ENCODE measurements at places on chromosomes 11 and 22. TPM values are rescaled to one million over a fixed set of nuclear protein-coding genes. Genes with fewer than 3 reads are reported as not detected.
A peak's percentile ranks its signal among the peaks of the same experiment; 100 is the strongest.

DNA sequence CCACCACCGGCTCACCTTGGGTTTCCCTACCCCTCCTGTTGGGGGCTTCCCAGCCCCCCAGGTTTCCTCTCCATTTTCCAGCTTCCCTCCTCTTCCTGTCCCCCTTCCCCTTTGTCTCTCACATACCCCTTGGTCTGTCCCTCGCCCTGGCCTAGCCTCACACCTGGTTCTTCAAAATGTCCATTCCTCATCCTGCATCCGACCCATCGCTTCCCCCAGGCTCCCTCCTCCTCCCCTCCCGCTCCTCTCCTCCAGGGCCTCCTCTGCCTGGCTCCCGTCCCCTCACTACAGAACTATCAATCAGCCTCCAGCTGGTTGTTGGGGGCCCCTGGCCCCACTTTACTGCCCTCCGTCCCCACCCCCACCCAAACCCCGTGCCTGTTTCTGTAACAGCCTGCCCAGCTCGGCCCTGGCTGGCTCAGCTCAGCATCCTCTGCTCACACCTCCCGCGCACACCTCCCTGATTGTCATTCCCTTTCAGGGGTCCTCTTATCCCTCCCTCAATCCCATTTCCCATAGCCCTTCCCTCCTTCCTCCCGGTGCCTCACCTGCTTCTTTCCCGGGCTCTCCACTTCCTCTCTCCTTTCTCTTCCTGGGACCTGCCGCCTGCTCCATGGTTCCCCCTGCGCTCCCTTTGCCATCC is 1.2 kb downstream of the CNIH2 start:
- peaks cover 23% of the 10 kb centered on the region for H3K4me1 ChIP-seq
- peak overlapping the region; percentile 89 for H3K4me3 ChIP-seq
- H3K36me3 ChIP-seq, result no peaks in the 10 kb centered on the region
- H3K27me3 ChIP-seq, result peaks cover 15% of the 10 kb centered on the region
- H3K27ac ChIP-seq, result peak overlapping the region; percentile 82
- no peak for DNase-seq

DNA sequence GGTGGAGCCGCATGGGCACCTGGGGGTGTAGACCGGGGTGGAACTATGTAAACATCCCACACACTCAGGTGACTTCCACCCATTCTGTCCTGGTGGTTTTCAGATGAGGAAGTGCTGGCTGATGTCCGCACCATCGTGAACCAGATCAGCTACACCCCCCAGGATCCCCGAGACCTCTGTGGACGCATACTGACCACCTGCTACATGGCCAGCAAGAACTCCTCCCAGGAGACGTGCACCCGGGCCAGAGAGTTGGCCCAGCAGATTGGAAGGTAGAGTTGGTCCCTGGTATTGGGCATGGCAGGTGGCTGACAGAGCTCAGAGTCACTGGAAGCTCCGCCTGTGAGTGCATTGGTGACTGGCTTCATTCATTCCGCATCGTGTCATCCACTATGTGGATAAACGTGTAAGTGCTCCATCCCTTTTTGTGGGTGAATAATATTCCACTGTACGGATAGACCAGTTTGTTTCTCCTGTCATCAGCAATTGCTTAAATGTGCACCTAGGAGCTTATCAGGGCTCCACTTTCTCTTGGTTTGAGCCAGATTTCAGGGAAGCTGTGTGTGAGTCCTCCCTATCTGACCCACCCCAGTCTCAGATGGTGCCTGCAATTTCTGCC is 29.9 kb downstream of the NADSYN1 start:
- H3K27me3 ChIP-seq, result peaks cover 5% of the 10 kb centered on the region
- no peak for DNase-seq
- H3K4me1 ChIP-seq, result peaks cover under 1% of the 10 kb centered on the region
- peaks cover 40% of the 10 kb centered on the region for H3K36me3 ChIP-seq

SLC22A6 gene
- total RNA-seq, result not detected

DNA sequence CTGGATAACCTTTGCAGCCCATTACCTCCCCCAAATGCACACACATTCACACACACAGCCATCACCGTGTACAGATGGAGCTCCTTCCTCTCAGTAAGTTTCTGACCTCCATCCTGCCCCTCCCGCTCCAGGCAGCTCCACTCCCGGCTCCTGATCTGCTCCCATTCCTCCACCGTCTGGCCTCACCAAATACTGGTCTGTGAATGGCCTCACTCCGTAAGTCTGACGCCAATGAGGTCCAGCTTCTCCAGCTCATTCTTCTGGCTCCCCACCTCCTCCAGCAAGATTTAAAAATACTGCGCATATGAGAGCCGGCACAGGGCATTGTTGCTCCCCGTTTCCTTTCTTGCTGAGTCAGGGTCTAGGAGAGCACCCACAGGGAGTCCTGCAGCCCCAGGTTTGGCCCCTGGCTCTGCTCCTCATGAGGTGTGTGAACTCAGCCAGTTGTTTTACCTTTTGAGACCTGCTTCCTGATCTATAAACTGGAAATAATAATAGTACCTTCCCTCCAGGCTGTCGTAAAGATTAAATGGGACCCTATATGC is 14.0 kb upstream of the TUB start:
- peaks cover 9% of the 10 kb centered on the region for H3K27me3 ChIP-seq
- peak overlapping the region; percentile 7 for H3K27ac ChIP-seq
- H3K4me1 ChIP-seq, result peaks cover 36% of the 10 kb centered on the region
- no peak for DNase-seq
- H3K4me3 ChIP-seq, result peak overlapping the region; percentile 27

- H3K4me1 ChIP-seq, result peaks cover 49% of the 10 kb centered on the region
- peaks cover 12% of the 10 kb centered on the region for H3K27me3 ChIP-seq
Observed at GRCh38 chr22:43849731-43850130, 12.6 kb downstream of the SULT4A1 start.

CHID1 gene
- total RNA-seq, result 56.1 TPM

HEPHL1 gene
- total RNA-seq, result not detected

CLTCL1 gene
- total RNA-seq, result 11.8 TPM

- no peak overlapping the region for H3K4me3 ChIP-seq
- no peaks in the 10 kb centered on the region for H3K36me3 ChIP-seq
- peaks cover 5% of the 10 kb centered on the region for H3K27me3 ChIP-seq
- no peak for DNase-seq
Observed at GRCh38 chr11:6812390-6813005, 13.0 kb upstream of the OR6A2 start.

SGSM1 gene
- 1.2 TPM for total RNA-seq

BCO2 gene
- 2.6 TPM for total RNA-seq

DNAJB13 gene
- total RNA-seq, result not detected

- H3K4me3 ChIP-seq, result no peak overlapping the region
- no peaks in the 10 kb centered on the region for H3K27me3 ChIP-seq
- peak; percentile 7 for DNase-seq
Observed at GRCh38 chr11:77083566-77084245, 16.9 kb downstream of the CAPN5 start.

- peak overlapping the region; percentile 92 for H3K4me3 ChIP-seq
- H3K27me3 ChIP-seq, result peaks cover 14% of the 10 kb centered on the region
- H3K27ac ChIP-seq, result peak overlapping the region; percentile 100
- DNase-seq, result no peak
Observed at GRCh38 chr22:37659897-37660708, 1.6 kb downstream of the PDXP start.

CD3E gene
- not detected for total RNA-seq

AGBL2 gene
- total RNA-seq, result 1.7 TPM

- peak; percentile 63 for DNase-seq
- peaks cover 4% of the 10 kb centered on the region for H3K27me3 ChIP-seq
- H3K4me1 ChIP-seq, result peaks cover 27% of the 10 kb centered on the region
- H3K27ac ChIP-seq, result peak overlapping the region; percentile 52
- peak overlapping the region; percentile 78 for H3K4me3 ChIP-seq
Observed at GRCh38 chr11:112881461-112881860, 79.8 kb upstream of the NCAM1 start.

BIRC3 gene
- not detected for total RNA-seq

DNA sequence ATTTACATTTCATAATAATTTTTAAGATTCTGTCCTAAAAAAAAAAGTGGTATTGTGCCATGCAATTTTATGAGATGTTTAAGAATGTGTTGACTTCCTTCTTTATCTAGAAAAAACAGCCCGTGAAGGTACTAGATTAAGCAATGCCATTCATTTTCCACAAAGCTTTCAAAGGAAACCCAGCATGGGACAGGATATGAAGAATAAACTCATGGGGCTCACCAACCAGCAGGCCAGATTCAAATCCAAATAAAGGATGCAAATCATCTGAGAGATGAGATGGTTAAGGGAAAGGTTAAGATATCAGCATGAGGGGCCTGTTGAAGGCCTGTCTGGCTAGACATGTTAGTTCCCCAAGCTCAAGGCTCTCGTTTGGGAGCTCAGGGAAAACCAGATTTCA is 199.1 kb downstream of the SWAP70 start:
- H3K27me3 ChIP-seq, result no peaks in the 10 kb centered on the region
- no peak overlapping the region for H3K4me3 ChIP-seq

All from glutamatergic neuron (in vitro differentiated cells).